ENCODE measurements at places on chromosomes 4 and X. TPM values are rescaled to one million over a fixed set of nuclear protein-coding genes. Genes with fewer than 3 reads are reported as not detected.

Gene CPE
- 6.6 TPM for total RNA-seq

Gene TRPC5OS
- not detected for total RNA-seq

Gene TMPRSS11E
- 249 TPM for total RNA-seq

Gene XPNPEP2
- total RNA-seq = 0.88 TPM

Gene ADAM29
- total RNA-seq = not detected

DNA sequence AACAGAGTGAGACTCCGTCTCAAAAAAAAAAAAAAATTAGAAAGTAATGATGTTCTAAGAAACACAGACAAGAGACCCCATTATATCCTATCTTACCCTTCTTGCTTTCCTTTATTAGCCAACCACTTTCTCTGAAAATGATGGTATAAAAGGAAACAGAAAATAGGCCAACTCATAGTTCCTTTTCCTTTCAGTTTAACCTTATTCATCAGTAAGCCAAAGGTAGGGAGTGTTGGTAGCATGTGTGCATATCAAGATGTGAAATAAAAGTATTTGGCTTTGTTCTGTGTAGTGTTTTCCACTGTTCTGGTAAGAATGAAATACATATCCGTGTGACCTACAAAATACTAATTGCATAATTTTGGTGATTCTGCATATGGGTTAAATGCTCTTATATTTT is 266.6 kb downstream of the ZNF674 start:
- no peak for DNase-seq
- H3K27ac ChIP-seq = no peak overlapping the region
- no peaks in the 10 kb centered on the region for H3K4me1 ChIP-seq
- no peaks in the 10 kb centered on the region for H3K27me3 ChIP-seq
- H3K36me3 ChIP-seq = no peaks in the 10 kb centered on the region

DNA sequence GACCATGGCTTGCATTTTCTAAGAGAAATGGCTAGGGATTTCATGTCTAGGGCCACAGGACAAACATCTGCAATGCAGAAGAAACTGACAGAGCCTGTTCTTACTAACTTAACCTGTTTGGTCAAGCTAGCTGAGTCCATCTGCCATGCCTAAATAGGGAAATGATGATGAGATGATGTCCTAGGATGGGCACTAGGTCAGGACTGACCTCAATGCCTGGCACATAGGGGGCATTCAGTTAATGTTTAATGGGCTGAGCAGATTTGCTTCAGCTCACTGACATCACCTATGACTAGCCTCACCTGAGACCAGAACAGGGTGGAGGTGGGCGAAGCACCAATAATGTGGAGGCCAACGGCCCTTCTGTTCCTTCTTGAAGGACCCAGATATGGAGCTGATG is 174.2 kb upstream of the SCML1 start:
- H3K36me3 ChIP-seq = no peaks in the 10 kb centered on the region
- H3K27me3 ChIP-seq = no peaks in the 10 kb centered on the region
- H3K4me1 ChIP-seq = peaks cover 4% of the 10 kb centered on the region
- no peak for DNase-seq

DNA sequence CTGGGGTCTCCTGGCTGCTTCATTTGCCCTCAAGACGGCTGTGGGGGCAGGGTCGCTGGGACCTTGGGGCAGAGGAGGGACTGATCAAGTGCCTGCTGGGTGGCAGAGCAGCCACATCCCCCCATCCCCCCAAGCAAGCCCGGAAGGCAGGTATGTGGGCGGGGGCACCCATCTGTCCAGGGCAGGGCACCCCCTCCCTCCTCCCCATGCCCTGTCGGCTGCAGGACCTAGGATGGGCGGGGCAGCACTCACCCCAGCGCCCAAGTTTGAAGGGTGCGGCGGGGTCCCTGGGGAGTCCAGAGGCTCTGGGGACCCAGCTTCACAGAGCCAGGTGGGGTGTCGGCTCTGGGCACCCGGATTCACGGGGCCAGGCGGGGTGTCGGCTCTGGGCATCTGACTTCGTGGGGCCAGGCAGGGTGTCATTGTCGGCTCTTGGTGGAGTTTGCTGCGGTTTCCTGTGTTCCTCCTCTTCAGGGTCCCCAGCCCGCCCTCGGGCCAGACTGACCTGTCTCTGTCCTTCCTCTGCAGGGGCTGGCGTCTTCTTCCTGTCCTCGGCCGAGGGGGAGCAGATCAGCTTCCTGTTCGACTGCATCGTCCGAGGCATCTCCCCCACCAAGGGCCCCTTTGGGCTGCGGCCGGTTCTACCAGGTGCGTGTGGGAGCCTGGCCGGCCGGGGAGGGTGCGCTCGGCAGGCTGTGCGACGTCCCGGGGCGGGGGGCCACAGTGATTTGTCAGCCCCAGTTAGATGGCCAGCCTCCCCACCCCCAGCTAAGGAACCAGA is 22.1 kb downstream of the DOK7 start:
- peaks cover 52% of the 10 kb centered on the region for H3K4me1 ChIP-seq
- peaks cover 100% of the 10 kb centered on the region for H3K27me3 ChIP-seq
- no peak for DNase-seq
- H3K27ac ChIP-seq = no peak overlapping the region

DNA sequence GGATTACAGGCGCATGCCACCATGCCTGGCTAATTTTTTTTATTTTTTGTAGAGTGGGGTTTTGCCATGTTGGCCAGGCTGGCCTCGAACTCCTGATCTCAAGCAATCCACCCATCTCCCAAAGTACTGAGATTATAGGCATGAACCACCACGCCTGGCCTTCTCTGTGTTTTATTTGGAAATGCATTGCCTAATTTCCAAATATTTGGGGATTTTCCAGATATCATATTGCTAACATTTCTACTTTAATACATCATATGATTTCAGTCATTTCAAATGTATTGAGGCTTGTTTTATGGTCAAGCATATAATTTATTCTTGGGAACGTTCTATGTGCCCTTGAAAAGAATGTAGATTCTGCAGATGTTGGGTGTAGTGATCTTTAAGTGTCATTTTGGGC is 38.8 kb downstream of the FGF2 start:
- no peak for DNase-seq
- no peak overlapping the region for H3K27ac ChIP-seq
- no peaks in the 10 kb centered on the region for H3K36me3 ChIP-seq
- no peaks in the 10 kb centered on the region for H3K4me1 ChIP-seq
- no peaks in the 10 kb centered on the region for H3K27me3 ChIP-seq

GRCh38 chrX:72102126-72102525 is 29.6 kb downstream of the RTL5 start:
- H3K27me3 ChIP-seq = no peaks in the 10 kb centered on the region
- H3K36me3 ChIP-seq = no peaks in the 10 kb centered on the region
- no peak for DNase-seq
- no peaks in the 10 kb centered on the region for H3K4me1 ChIP-seq
- H3K27ac ChIP-seq = no peak overlapping the region

DNA sequence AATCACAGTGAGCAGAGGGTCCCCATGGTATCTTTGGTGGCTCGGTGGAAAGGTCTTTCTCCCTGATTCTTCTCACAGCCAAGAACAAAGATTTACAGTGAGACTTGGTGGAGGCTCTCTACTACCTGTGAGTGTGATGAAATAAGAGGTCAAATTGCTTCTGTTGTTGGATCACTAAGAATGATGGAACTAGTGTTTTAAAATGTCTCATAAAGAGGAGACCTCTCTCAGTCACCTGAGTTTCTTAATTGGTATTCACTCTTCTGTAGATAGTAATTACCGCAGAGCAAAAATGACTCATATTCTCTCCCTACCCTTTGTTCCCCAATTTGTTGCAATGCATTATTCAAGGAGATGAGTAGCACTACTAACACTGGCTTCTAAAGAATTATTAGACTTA is 100.9 kb upstream of the TBC1D9 start:
- no peak overlapping the region for H3K4me3 ChIP-seq
- no peaks in the 10 kb centered on the region for H3K36me3 ChIP-seq
- no peaks in the 10 kb centered on the region for H3K27me3 ChIP-seq
- DNase-seq = no peak
- H3K27ac ChIP-seq = peak overlapping the region; percentile 76
- peaks cover 3% of the 10 kb centered on the region for H3K4me1 ChIP-seq

- H3K27me3 ChIP-seq = no peaks in the 10 kb centered on the region
- peaks cover 30% of the 10 kb centered on the region for H3K36me3 ChIP-seq
- peaks cover 29% of the 10 kb centered on the region for H3K4me1 ChIP-seq
- H3K27ac ChIP-seq = no peak overlapping the region
- H3K4me3 ChIP-seq = no peak overlapping the region
Measured at GRCh38 chr4:107858158-107858742, 33.5 kb downstream of the SGMS2 start.

DNA sequence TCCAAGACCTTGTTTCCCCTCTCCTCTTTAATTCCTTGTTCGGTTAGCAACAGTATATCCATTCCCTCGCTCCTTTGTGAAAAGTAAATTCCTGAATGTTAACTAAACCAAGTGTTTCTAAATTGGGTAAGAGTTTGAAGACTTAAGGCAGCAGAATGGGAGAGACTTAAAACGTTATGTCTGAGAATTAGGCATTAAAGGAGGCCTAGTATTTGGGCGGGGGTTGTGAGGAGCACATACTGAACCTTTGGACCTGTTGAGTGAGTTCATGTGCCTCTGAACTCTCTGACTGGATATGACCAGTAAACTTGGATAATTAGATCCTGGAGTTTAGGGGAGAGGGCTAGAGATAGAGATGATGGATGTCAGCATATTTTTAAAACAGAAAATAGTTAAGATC is 1.2 kb downstream of the MSMO1 start:
- DNase-seq = no peak
- no peaks in the 10 kb centered on the region for H3K36me3 ChIP-seq
- peak overlapping the region; percentile 71 for H3K4me3 ChIP-seq
- no peaks in the 10 kb centered on the region for H3K27me3 ChIP-seq

DNA sequence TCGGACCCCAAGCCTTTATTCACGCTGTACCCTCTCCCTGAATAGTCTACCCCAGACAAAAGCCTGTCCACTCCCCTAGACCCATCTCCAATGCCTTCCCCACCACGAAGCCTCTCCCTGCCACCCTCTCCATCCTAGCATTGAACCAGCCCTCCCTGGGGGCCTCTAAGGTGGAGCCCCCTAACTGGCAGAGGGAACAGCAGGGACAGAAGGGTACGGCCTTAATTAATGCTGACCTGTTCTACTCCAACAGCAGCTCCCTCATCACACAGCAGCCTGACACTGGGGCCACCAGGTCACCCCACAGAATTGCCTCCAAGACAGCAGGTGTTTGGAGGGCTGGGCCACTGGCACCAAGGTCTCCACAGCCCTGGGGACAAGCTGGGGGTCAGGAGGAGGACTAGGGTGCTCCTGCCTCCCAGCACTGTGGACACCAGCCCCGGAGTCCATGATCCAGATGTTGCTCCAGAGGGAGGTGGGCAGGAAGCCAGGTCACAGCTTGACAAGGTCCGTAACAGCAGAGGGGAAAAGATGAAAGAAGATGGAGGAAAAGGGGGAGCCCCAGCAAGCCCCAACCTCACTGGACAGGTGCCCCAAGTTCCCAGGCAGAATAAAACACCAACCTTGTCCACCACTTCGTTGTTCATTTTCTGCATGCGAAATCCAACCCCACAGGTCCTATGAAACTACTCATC is 3.7 kb downstream of the CRMP1 start:
- H3K36me3 ChIP-seq = no peaks in the 10 kb centered on the region
- no peak for DNase-seq
- peaks cover 32% of the 10 kb centered on the region for H3K27me3 ChIP-seq
- no peak overlapping the region for H3K4me3 ChIP-seq
- H3K27ac ChIP-seq = no peak overlapping the region

DNA sequence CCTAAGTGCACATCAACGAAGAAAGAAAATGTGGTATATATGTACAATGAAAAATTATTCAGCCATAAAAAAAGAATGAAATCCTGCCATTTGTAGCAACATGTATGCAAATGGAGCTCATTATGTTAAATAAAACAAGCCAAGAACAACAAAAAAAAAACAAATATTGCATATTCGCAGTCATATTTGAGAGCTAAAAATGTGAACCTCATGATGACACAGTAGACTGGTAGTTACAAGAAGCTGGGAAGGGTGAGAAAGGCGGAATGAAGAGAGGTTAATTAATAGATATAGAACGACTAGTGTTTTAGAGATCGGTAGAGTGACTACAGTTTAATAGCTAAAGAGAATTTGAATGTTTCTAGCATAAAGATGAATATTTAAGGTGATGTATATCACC is 89.2 kb downstream of the PDS5A start:
- H3K27ac ChIP-seq = no peak overlapping the region
- no peak for DNase-seq
- H3K4me3 ChIP-seq = no peak overlapping the region

GRCh38 chr4:10354746-10355145 is 102.5 kb downstream of the ZNF518B start:
- DNase-seq = no peak
- no peak overlapping the region for H3K4me3 ChIP-seq
- no peak overlapping the region for H3K27ac ChIP-seq
- peaks cover 10% of the 10 kb centered on the region for H3K27me3 ChIP-seq
